ENCODE measurements at places on chromosomes 12 and 14.

- DNase-seq: peak; percentile 98
These were observed 20.3 kb upstream of the AMN1 start for GRCh38 chr12:31749024-31749704.

DNA sequence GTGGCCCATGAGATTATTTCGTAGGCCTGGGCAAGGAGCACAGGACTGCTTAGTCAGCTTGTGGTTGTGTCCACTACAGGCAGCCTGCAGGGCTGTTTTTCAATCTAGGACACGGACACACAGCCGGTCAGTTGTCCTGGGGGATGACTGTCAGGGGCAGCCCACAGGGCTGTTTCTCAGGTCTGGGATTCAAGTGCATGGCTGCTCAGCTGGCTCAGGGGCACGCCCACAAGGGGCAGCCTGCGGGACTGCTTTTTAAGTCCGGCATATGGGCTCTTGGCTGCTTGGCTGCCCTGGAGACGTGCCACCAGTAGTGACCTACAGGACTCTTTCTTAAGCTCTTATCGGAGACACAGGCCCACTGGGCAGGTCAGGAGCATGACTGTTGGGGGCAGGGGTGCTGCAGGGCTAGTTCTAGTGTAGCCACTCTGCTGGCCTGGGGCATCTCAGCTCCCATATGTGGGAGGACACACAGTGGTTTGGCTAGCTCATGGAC lies 26.6 kb upstream of the GTF2A1 start:
- peak; percentile 41 for DNase-seq

GRCh38 chr12:60349232-60349978 lies 753.6 kb downstream of the SLC16A7 start:
- DNase-seq: no peak

- DNase-seq: no peak
These were observed 6.7 kb downstream of the PLD4 start for GRCh38 chr14:104931304-104931770.

DNA sequence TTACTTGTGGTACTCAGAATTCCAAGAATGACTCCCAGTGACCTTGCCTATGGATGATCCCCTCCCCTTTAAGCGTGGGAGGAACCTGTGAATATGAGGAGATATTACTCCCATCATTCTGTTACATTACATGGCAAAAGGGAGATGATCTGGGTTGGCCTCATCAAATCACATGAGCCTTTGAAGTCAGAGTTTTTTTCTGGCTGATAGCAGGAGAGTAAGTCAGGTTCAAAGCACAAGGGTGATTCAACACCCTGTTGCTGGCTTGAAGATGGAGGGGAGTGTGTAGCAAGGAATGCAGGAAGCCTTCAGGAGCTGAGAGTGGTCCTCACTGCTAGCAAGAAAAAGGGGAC lies 9.1 kb upstream of the MDM2 start:
- DNase-seq: no peak

DNA sequence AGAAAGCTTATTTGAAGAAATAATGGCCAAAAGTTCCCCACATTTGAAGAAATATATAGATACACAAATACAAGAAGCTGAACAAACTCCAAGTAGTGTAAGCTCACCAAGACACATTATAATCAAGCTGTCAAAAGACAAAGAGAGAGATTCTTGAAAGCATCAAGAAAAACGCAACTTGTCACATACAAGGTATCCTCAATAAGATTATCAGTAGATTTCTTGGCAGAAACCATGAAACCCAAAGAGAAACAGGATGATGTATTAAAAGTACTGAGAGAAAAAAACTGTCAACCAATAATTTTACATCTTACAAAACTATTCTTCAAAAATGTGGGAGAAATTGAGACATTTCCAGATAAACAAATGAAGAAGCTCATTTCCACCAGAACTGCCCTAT lies 250.6 kb upstream of the ARID2 start:
- no peak for DNase-seq

DNA sequence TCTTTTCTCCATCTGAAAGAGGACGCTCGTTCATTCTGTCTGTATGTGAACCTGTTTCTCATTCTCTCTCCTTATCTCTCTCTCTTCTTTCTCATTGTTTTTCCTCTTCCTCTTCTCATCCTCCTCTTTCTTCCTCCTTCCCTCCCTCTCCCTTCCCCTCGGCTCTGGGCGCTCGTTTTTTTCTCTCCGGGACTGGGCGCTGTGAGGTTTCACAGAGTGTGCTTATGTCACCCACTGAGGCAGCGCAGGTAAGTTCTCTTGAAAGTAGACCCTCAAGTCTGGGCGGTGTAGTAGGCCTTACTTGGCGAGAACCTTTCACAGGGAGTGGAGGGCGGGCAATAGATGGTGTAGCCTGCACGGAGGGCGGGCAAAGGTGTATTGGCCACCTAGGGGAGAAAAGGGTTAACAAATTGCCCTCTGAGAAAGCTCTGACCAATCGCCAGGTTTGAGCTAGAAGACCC lies 4.5 kb upstream of the SIX1 start:
- DNase-seq: no peak

DNA sequence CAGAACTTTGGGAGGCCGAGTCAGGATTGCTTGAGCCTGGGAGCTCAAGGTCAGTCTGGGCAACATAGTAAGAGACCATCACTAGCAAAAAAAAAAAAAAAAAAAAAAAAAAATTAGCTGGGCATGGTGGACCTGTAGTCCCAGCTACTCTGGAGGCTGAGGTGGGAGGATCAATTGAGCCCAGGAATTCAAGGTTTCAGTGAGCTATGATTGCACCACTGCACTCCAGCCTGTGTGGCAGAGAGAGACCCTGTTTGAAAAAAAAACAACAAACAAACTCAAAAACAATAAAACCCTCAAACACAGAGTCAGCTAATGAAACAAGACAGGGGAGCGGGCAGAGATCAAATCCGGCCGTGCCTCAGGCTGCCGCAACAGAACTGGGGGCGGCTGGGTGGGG lies 41.7 kb upstream of the DLK1 start:
- DNase-seq: no peak

- DNase-seq: peak; percentile 80
These were observed 5.1 kb downstream of the CISTR start for GRCh38 chr12:53746592-53747092.

GRCh38 chr12:127150479-127150878 lies 1116.5 kb upstream of the TMEM132C start:
- DNase-seq: no peak

GRCh38 chr12:79563021-79563740 lies 127.6 kb downstream of the PAWR start:
- no peak for DNase-seq

- DNase-seq: no peak
These were observed 816.9 kb downstream of the AACS start for GRCh38 chr12:125882141-125882540.

DNA sequence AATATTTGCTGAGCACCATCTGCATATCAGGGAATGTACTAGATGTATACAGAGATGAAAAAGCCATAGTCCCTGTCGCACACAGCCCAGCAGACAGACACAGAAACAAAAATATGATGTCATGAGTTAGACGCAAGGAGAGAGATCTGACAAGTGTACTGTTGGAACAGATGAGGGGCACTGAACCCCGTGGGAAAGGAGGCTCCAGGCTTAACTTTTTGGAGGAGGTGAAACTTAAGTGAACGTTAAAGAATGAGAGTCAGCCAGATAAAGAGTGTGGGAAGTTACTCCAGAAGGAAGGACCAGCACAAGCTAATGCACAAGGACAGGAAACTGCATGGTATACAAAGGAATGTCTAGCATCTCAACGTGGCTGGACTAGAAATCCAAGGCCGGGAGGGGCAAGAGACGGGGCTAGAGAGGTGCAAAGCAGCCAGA lies 2.5 kb upstream of the ACTN1 start:
- no peak for DNase-seq

- no peak for DNase-seq
These were observed 160.7 kb downstream of the PHLDA1 start for GRCh38 chr12:75870878-75871277.

DNA sequence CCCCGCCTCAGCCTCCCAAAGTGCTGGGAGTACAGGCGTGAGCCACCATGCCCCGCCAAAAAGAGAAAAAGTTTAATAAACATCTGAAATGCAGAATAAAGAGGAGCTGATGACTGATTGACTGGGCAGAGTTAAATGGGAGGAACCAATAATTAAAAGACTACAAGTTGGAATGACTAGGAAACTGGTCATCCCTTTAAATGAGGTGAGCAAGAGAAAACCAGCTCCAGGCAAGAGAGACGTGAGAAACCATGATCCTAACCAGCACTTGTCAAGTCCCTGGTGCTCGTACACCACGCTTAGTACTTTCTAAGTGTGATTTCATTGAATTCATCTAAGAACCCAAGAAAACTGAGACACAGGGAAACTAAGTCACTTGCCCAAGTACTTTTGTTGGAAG lies 47.9 kb downstream of the MAP1LC3B2 start:
- DNase-seq: no peak

GRCh38 chr14:74085047-74085637 lies 386 bp downstream of the LIN52 start:
- no peak for DNase-seq

DNA sequence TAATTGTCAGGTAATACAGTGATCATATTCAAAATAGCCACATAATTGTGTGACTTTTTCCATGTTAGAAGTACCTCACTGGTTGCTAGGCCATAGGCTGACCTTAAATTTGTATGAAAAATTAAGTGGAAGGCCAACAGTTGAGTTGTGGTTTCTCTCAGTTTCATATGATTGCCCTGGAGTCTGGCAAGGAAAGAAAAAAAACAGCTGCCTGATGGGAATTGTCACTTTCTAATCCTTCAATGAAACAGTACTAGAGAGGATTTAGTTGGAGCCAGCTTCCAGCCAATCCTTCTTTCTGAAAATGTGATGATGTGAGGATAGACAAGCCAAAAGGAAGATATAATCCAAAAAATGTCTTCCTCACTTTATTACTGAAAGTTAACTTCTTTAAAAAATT lies 113.6 kb downstream of the ALX1 start:
- no peak for DNase-seq

DNA sequence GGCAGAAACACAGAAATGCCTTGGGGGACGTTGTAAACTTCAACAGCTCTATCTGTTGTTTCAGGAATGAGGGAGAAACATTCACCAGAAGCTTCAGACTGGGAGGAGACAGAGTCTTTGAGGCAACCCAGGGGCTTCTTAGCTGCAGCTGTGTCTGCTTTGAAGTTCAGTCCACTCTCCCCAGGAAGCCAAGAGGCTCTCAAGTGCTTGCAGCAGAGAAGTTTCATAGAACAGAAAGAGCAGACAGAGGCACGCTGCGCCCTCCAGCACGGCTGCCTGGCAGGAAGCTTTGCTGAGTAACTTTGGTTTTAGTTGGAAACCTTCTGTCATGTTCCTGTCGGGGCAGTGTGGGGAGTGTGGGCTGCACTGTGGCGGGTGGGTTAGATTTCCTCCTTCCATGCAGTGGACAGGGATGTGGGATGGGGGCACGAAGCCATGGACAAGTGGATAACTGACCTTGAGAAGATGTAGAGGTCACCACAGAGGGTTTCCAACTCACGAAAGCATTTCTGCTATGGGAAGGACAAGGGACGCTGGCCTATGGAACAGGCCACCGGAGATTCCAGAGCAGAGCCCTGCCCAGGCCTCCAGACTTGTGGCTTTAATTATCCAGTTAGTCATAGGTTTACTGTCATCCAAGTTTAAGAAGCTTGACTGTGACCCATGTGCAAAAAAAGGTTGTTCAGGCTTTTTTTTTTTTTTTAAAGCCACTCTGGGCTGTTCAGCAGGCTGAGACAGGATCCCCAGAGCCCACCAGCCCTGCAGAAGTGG lies 107.7 kb downstream of the ARF6 start:
- peak; percentile 87 for DNase-seq

DNA sequence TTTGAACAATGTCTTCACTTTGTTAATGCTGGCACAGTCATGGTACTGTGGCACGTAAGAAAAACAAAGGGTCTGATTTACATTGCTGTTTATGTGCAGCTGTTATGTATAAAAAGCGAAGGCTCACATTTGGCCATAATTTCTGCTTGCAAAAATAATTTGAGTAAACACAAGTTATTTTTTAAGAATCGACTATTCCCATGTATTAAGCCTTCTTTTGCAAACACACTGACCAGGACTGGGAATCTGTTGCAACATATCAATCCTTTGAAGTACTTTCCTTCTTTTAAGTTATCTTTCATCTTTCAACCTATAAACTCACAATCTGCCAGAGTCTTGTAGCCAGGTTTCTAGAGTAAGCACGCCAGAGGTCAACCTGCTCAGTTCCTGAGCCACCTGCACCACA lies 145.4 kb upstream of the BMP4 start:
- no peak for DNase-seq

DNA sequence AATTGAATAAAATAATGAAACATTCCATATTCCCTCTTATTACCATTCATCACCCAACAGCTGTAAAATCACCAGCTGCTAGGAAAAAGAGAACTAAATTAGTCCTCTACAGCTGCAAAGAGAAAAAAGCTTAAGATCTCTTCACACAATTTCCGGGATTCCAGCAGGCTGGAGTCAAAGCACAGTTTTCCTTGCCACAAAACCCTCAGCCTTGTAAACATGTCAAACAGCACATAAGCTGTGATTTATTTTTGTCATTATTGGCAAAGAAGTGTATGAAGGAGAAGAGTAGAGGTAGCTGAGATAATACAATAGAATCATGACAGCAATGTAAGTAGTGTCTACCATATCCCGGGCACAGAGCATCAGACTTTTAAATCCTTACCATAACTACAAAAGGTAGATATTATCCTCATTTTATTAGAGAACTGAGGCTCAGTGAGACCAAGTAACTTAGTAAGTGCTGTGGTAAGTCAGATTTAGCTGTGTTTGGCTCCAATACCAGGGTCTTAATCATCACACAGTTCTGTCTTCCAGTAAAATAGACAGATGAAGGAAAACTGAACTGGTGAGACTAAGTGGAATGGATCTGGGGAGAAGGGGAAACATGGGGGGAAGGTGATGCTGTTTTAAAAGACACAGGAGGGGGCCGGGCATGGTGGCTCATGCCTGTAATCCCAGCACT lies 57.3 kb downstream of the NTN4 start:
- DNase-seq: peak; percentile 28

GRCh38 chr12:41521872-41522379 lies 333.8 kb downstream of the PDZRN4 start:
- DNase-seq: peak; percentile 64

DNA sequence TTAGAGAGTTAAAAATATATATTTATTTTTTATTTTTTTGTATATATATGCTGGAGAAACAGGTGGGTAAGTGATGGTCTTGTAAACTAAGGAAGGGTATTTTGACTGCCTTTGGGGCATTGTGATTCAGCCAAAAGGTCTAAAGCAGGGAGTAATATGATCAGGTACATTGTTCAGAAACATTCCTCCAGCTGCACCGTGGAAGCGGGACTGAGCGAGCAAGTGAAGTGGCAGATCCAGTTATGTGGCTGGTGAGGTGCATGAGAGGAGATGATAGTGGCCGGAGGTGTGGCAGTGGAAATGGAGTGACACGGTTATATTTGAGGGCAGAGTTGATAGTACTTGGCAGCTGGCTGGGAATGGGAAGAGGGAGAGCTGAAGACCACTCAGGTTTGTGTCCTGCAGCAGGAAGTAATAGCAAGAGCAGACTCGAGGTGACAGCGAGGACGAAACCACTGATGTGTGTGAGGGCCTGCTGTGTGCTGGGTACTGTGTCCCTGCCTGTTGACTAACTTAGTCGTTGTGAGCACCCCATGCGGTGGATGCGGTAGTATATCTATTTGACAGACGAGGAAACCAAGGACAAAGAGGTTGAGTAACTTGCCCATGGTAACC lies 39.2 kb downstream of the EID3 start:
- DNase-seq: no peak
